ENCODE measurements at places on chromosomes 16 and 17. TPM values are rescaled to one million over a fixed set of nuclear protein-coding genes. Genes with fewer than 3 reads are reported as not detected.

The ZNF18 gene
- polyA plus RNA-seq, result 8.4 TPM

The ZFP3 gene
- polyA plus RNA-seq, result 3.0 TPM

The CHRNE gene
- polyA plus RNA-seq, result 0.02 TPM

The KRT24 gene
- 1.8 TPM for polyA plus RNA-seq

The PYY gene
- not detected for polyA plus RNA-seq

The PRPSAP2 gene
- 39.1 TPM for polyA plus RNA-seq

The KRT33B gene
- polyA plus RNA-seq, result 0.21 TPM

The MAPT gene
- 0.15 TPM for polyA plus RNA-seq

The TBC1D3H gene
- polyA plus RNA-seq, result not detected

The GPR142 gene
- not detected for polyA plus RNA-seq

The SOX9 gene
- 47.3 TPM for polyA plus RNA-seq

The MYH10 gene
- 21.2 TPM for polyA plus RNA-seq

- H3K27me3 ChIP-seq, result no peaks in the 10 kb centered on the region
- no peak for DNase-seq
- H3K36me3 ChIP-seq, result peaks cover 8% of the 10 kb centered on the region
- H3K4me1 ChIP-seq, result peaks cover 27% of the 10 kb centered on the region
Measured at GRCh38 chr16:19524616-19525384, 1.1 kb downstream of the CCP110 start.

GRCh38 chr16:1918351-1919326 is at the start of gene HS3ST6:
HS3ST6 (minus strand) TSS chr16:1918415; CDS start chr16:1918323, 92 bp downstream.
- H3K4me3 ChIP-seq, result no peak within 1 kb of the TSS
- H3K36me3 ChIP-seq, result no peaks in the 10 kb centered on the region
- H3K4me1 ChIP-seq, result peaks cover 3% of the 10 kb centered on the region
- no peak within 1 kb of the TSS for H3K27ac ChIP-seq
- peaks cover 80% of the 10 kb centered on the region for H3K27me3 ChIP-seq
- DNase-seq, result no peak

- H3K4me1 ChIP-seq, result no peaks in the 10 kb centered on the region
- H3K4me3 ChIP-seq, result no peak overlapping the region
- H3K36me3 ChIP-seq, result peaks cover 21% of the 10 kb centered on the region
- DNase-seq, result no peak
- H3K27ac ChIP-seq, result no peak overlapping the region
- no peaks in the 10 kb centered on the region for H3K27me3 ChIP-seq
Measured at GRCh38 chr17:79082311-79083190, 7.9 kb downstream of the ENGASE start.

- no peak overlapping the region for H3K27ac ChIP-seq
- H3K27me3 ChIP-seq, result no peaks in the 10 kb centered on the region
- DNase-seq, result no peak
- no peak overlapping the region for H3K4me3 ChIP-seq
- peaks cover 10% of the 10 kb centered on the region for H3K36me3 ChIP-seq
- H3K4me1 ChIP-seq, result peaks cover 52% of the 10 kb centered on the region
Measured at GRCh38 chr17:79006794-79007503, 2.6 kb downstream of the CANT1 start.

DNA sequence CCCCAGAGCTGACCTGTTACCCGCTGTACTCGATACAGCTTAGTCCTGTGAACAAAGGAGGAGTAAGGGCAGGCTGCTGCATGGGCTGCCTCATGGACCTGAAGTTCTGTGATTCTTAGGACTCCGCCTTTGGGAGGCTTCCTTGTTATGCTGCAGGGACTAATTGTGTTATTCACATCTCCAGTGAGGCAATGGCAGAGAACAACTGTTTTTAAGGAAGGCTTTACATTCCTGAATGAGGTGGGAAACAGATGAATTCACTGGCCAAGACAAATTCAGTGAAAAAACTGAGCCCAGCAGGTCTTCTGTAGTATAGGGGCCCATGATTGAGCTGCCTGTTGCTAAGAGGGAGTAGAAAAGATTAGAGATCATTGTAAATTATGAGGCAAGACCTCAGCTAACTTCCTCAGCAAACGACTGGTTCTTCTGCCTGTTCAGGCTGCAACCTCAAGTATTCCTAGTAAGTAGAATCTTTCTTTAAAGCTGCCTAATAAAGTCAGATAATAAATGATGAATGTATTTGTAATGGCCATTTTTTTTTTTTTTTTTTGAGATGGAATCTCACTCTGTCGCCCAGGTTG is 26.3 kb downstream of the ADORA2B start:
- no peak overlapping the region for H3K4me3 ChIP-seq
- DNase-seq, result no peak
- H3K36me3 ChIP-seq, result peaks cover 15% of the 10 kb centered on the region
- H3K27ac ChIP-seq, result no peak overlapping the region
- H3K4me1 ChIP-seq, result peaks cover 31% of the 10 kb centered on the region

DNA sequence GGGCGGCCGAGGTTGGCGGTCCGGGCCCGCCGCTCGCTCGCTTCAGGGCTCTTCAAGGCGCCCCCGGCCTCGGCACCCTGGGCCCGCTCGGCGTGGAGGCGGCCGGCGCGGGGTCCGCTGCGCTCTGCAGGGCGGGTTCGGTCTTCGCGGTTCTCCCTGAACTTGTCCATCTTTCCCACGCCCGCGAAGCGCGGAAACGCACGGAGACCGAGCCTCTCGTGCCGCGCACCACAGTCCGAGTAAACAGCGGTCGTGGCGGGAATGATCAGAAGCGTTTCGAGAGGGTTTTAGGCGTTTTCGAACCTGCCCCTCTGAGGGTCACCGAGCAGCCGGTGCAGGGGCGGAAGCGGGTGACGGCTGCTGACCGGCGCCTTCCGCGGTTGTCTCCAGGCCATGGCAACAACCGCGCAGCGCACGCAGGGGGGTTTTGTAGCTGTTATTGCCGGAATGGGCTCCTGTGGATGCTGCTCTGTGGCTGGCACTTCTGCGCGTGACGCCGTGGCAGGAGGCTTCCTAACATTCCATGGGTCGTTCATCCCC is 414 bp downstream of the NARF start:
- H3K36me3 ChIP-seq, result peaks cover 3% of the 10 kb centered on the region
- H3K4me3 ChIP-seq, result peak overlapping the region; percentile 68
- DNase-seq, result no peak
- no peaks in the 10 kb centered on the region for H3K27me3 ChIP-seq

- H3K4me3 ChIP-seq, result no peak overlapping the region
- DNase-seq, result no peak
- no peaks in the 10 kb centered on the region for H3K27me3 ChIP-seq
- peaks cover 6% of the 10 kb centered on the region for H3K36me3 ChIP-seq
- H3K27ac ChIP-seq, result no peak overlapping the region
Measured at GRCh38 chr17:31997005-31997404, 10.2 kb upstream of the LRRC37B start.

- peaks cover 35% of the 10 kb centered on the region for H3K4me1 ChIP-seq
- H3K27me3 ChIP-seq, result no peaks in the 10 kb centered on the region
- no peaks in the 10 kb centered on the region for H3K36me3 ChIP-seq
- DNase-seq, result no peak
- peak overlapping the region; percentile 97 for H3K4me3 ChIP-seq
Measured at GRCh38 chr17:42422412-42422957, 571 bp downstream of the CAVIN1 start.

GRCh38 chr16:30741461-30741914 is 6.7 kb upstream of the PHKG2 start:
- no peaks in the 10 kb centered on the region for H3K27me3 ChIP-seq
- H3K4me1 ChIP-seq, result peaks cover 25% of the 10 kb centered on the region
- H3K36me3 ChIP-seq, result peaks cover 24% of the 10 kb centered on the region

DNA sequence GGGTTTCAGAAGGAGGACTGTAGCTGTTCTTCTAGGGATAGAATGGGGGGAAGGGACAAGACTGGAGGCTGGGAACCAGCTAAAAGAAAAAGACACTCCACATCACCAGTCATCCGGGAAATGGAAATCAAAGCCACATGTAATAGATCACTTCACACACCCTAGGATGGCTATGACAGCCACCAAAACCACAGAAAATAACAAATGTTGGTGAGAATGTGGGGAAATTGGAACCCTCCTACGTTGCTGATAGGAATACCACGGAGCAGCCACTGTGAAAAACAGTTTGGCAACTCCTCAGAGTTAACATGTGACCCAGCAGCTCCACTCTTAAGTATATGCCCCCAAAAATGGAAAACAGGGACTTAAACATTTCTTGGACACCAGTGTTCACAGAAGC is 2.3 kb downstream of the TLE7 start:
- H3K27me3 ChIP-seq, result no peaks in the 10 kb centered on the region
- H3K36me3 ChIP-seq, result no peaks in the 10 kb centered on the region
- no peak overlapping the region for H3K4me3 ChIP-seq
- H3K4me1 ChIP-seq, result no peaks in the 10 kb centered on the region

DNA sequence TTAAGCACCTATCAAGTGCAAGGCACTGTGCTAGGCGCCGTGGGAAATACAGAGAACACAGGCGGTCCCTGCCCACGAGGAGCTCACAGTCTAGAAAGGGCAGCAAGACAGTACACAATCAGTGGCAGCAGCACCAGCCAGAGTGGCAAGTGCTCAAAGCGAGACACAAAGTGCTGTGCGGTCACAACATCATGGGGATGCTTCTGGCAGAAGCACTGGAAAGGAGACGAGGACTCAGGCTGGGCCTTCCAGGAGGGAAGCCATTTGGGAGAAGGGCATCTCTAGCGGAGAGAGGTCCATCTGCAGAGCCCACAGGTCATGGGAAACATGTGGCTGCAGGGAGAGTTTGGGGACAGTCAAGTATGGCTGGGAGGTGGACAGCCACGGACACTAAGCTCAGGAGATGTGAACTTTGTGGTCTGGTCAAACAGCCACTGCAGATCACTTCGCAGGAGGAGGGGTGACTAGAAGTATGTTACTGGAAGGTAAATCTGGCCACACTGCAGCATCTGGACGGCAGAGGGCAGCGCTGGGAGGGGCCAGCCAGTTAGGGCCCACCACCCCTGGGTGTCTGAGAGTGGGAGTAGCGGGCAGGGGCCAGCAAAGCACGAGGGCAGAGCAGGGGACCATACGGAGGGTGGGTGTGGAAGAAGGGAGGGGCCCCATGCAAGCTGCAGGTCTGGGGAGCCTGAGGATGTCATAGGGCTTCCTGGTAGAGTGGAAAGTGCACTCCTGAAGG is 71.1 kb downstream of the N4BP1 start:
- H3K4me3 ChIP-seq, result no peak overlapping the region
- no peaks in the 10 kb centered on the region for H3K27me3 ChIP-seq
- no peak overlapping the region for H3K27ac ChIP-seq
- peaks cover 27% of the 10 kb centered on the region for H3K36me3 ChIP-seq
- peaks cover 26% of the 10 kb centered on the region for H3K4me1 ChIP-seq
- no peak for DNase-seq

GRCh38 chr17:75153780-75154194 is 525 bp downstream of the JPT1 start:
- H3K36me3 ChIP-seq, result no peaks in the 10 kb centered on the region
- H3K27me3 ChIP-seq, result no peaks in the 10 kb centered on the region
- H3K4me1 ChIP-seq, result peaks cover 32% of the 10 kb centered on the region
- no peak for DNase-seq

All from keratinocyte (primary cell).